Cortex of kidney (tissue), 1 donor: ENCODE measurements at places on chromosomes 13 and 19.

GRCh38 chr19:556611-557382 is 12.9 kb downstream of the GZMM start:
- DNase-seq: no peak

GRCh38 chr19:57212109-57212508 is 18.7 kb upstream of the AURKC start:
- DNase-seq: no peak

- no peak for DNase-seq
These were observed 511 bp downstream of the GARRE1 start for GRCh38 chr19:34254698-34255432.

DNA sequence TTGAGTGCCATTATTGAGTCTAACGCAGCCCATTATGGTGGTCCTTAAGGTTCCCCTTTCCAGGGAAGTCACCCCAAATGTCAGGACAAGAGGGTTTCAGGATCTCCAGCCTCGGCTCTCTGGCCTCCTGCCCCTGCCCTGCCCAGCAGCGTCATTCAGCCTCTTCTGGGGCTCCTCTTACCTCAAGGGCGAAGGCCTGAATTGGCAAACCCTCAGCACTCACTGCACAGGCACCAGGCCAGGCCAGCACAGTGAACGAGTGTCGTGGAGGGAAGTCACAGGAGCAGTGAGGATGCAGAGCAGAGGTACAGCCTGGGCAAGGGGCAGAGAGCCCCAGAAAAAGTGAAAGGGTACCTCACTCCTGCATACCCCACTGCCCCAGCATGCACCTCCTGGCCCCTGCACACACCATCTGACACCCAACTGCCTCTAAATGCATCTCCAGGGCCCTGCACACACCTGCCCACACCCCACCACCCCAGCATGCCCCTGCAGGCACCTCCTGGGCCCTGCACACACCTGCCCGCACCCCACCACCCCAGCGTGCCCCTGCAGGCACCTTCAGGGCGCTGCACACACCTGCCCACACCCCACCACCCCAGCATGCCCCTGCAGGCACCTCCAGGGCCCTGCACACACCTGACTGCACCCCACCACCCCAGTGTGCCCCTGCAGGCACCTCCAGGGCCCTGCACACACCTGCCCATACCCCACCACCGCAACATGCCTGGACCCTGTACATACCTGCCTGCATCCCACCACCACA is 19.8 kb downstream of the SLC25A42 start:
- no peak for DNase-seq

DNA sequence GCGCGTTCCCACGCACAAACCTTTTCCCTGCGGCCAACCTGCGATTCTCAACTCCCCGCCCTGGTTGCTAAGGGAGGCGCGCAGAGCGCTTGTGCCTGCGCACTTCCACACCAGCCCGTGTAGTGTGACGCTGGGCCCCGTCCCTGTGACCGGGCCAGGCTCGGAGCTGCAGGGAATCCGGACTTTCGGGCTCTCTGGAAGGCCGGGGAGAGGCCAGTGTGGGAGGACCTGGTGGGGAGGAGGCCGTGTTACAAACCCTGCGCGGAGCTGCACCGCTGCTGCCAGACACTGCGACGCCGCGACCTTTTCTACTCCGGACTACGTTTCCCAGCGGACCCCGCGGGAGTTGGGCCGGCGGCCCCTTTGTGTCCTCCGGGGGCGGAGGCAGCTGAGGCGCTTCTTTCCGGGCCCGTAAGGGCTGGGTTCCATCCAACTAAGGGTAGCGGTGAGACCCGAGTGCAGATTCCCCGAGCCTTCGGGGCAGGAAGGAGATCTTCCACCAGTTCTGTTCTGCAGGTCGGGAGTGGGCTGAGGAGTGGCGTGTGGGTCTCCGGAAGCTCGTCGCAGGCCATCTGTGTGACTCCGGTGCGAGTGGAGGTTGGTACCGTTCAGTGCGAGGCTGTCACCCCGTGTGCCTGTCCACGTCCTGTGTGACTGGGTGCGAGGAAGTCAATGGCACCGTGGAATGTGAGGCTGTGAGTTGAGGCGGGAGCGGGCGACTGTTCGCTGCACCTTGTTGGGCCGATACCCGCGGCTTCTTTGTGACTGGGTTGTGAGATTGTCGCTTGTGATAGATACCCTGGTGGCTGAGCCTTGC is at the start of gene ZNF570:
ZNF570 (plus strand) TSS at position 396 of the 817 bp plus-strand sequence. CDS start 999 bp downstream, outside the sequence.
- no peak for DNase-seq

DNA sequence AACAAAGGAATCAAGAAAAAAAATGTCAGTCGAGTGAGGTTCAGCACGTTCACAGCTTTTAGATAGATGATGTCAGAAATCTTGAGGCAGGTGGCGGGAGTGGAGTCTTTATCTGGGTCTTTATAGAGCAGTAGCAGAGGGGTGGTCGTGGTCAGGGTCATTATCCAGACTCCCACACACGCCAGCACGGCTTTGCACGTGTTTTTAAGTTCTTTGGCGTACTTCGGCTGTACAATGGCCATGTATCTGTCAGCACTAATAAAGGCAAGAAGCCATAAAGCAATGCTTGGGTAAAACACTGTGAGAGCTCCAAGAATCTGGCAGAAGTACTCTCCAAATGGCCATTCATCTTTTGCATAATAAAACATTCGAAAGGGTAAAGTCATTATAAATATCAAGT is 2.9 kb downstream of the GPR18 start:
- no peak for DNase-seq

GRCh38 chr13:98188544-98189166 is 11.6 kb upstream of the RNF113B start:
- DNase-seq: no peak

DNA sequence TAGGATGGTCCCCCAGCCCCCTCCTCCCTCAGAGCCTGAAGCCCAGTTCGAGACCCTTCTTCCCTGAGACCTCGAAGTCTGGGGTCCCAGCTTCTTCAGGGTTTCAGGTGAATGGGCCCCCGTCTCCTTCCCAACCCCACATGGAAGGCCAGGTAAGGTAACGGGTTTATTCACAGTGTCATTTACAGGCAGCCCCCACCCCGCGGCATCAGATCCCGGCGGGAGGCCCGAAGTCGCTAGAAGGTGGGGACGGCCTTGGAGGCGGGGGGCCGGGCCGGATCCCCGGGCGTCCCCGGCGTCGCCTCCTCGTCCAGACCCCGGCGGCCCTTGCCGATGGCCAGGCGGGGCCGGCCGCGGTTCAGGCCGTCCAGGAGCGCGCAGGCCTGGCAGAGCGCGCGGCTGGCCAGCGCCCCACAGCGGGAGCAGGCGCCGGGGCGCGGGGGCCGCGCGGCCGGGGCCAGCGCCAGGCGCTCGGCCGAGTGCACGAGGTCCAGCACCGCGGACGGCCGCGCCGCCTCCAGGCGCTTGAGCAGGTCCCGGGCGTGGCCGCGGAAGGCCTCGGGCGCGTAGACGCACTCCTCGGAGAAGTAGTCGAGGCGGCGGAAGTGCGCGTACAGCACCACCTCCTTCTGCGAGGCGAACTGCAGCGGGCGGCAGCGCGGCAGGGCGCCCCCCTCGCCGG is 9.7 kb downstream of the CTU1 start:
- DNase-seq: no peak

- no peak for DNase-seq
These were observed 58.5 kb downstream of the C13orf42 start for GRCh38 chr13:51052581-51052980.

GRCh38 chr13:29418026-29418425 is 177.5 kb downstream of the SLC7A1 start:
- DNase-seq: no peak

DNA sequence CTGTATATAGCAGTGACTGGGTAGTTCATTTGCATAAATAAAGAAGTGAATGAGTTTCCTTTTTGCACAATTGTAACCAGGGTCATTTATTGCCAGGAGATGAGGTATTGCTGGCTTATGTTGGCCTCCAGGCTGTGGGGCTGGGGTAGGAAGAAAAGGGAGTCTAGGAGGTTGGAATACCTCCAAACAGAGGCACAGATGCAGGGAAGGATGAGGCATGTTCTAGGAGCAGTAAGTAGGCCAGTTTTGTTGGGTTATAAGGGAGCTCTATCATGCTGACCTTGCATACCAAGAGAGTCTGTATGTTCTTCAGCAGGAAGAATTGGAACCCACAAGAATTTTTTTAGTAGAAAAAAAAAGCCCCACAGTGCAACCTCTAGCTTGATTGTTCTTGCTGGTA is 17.2 kb upstream of the CYSLTR2 start:
- no peak for DNase-seq

GRCh38 chr13:46648166-46648607 is 95.2 kb downstream of the LRCH1 start:
- no peak for DNase-seq

GRCh38 chr19:48060381-48060780 is 16.5 kb upstream of the CABP5 start:
- no peak for DNase-seq

DNA sequence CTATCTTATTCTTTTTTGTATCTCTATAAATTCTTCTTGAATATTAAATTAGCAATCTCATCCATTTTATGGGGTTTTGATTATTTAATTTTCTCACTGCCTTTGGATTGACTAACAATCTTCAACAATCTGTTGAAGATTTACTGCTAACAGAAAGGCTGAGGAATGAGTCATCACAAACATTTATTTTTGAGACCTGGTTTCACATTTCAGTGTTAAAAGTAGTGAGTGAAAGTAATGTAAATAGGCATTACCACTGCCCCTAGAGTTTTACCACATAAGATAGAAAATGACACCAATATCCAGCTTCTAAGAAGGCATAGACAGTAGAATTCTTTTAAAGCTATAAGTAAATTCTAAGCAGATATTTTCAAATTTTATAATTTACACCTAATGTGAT is 472.8 kb downstream of the OLFM4 start:
- no peak for DNase-seq

DNA sequence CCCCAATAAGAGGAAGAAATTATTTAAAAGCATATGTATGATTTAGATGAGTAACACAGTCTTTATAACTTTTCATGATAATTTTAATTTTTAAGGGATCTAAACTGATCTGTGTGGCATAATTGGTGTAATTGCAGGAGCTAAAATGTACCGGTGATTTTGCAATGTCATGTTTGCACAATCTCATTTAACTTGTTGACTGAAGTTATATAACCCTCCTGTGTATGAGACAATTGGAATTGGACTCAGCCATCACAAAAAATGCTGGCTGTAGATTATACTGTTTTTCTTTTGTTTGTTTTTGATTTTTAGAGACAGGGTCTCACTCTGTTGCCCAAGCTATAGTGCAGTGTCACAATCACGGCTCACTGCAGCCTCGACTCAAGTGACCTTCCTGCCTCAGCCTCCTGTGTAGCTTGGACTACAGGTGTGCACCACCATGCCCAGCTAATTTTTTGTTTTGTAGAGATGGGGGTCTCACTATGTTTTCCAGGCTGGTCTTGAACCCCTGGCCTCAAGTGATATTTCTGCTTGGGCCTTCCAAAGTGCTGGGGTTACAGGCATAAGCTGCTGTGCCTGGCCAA is 26.1 kb downstream of the FGF9 start:
- DNase-seq: no peak

DNA sequence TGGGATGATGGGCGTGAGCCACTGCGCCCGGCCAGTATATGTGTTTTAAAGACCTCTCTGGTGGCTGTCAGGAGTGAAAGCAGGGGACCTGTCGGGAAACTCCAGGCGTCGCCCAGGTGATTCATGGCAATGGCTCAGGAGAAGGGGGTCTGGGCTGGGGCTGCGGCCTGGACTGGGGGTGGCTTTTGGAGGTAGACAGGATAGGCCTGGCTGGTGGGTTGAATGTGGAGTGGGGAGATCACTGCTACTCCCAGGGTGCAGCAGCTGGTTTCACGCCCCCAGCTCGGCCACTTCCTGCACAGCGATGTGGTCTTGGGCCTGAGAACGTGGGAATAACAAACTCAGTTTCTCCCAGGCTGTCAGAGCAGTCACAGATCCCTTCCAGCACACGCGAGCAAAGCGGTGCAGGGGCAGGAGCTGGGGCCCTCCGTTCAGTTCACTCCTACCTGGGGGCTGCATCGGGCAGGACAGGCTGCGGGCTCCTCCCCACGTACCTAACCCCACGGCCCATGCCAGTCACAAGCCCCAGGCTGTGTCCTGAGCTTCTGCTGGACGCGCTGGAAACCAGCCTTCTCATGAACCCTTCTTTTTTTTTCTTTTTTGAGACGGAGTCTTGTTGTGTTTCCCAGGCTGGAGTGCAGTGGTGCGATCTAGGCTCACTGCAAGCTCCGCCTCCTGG is 18.9 kb downstream of the KDM4B start:
- no peak for DNase-seq

DNA sequence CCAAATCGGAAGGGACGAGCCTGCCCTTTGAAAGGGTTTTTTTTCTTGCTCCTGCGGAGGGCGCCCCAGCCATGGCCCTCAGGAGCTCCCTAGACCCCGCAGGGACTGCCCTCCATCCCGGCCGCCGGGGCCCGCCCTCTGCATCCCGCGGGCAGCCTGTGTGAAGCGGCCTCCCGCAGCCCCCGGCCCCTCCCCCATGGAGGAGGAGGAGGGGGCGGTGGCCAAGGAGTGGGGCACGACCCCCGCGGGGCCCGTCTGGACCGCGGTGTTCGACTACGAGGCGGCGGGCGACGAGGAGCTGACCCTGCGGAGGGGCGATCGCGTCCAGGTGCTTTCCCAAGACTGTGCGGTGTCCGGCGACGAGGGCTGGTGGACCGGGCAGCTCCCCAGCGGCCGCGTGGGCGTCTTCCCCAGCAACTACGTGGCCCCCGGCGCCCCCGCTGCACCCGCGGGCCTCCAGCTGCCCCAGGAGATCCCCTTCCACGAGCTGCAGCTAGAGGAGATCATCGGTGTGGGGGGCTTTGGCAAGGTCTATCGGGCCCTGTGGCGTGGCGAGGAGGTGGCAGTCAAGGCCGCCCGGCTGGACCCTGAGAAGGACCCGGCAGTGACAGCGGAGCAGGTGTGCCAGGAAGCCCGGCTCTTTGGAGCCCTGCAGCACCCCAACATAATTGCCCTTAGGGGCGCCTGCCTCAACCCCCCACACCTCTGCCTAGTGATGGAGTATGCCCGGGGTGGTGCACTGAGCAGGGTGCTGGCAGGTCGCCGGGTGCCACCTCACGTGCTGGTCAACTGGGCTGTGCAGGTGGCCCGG is 815 bp downstream of the MAP3K10 start:
- no peak for DNase-seq

DNA sequence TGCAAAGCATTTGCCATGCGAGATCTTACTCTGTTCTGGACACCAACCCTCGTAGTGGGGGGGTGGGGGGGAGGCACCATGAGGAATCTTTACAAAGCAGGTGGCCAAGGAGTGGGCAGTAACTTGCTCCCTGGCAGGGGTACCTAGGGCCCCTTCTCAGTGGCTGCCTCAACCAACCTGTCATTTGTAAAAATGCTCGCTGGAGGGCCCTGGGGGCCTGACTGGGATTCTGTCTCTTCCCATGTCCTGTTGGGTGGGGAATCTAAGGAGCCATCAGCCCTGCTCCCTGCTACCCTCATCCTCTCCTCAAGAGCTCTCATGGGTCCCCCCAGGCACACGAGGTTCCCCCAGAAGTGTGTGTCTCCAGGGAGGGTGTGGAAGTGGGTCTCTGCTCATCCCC is 1.5 kb downstream of the KCNN1 start:
- no peak for DNase-seq

GRCh38 chr13:112416647-112417046 is 40.5 kb downstream of the SPACA7 start:
- no peak for DNase-seq

GRCh38 chr19:32570081-32570785 is 10.8 kb upstream of the PDCD5 start:
- DNase-seq: no peak

GRCh38 chr13:107250628-107251027 is 682.7 kb upstream of the ARGLU1 start:
- DNase-seq: no peak
